RPMI7951 (cell line): ENCODE measurements at places on chromosomes 2 and 18. TPM values are rescaled to one million over a fixed set of nuclear protein-coding genes. Genes with fewer than 3 reads are reported as not detected.

SERPINB11 gene
- total RNA-seq = not detected in 2 replicates

KIF5C gene
- 0.12 and 0.29 TPM in 2 replicates for total RNA-seq

CCT4 gene
- total RNA-seq = 301 and 306 TPM in 2 replicates

ANKRD29 gene
- total RNA-seq = 1.6 and 1.8 TPM in 2 replicates

CCDC150 gene
- total RNA-seq = 11.7 and 13.6 TPM in 2 replicates

CPO gene
- not detected in 2 replicates for total RNA-seq

PLB1 gene
- 0.12 and 1.6 TPM in 2 replicates for total RNA-seq

CD8A gene
- total RNA-seq = not detected in 2 replicates

INHBB gene
- 0.24 TPM in 1 of 2 replicates, not detected in the other for total RNA-seq

GATA6 gene
- total RNA-seq = 2.9 and 3.3 TPM in 2 replicates

TEX51 gene
- not detected in 2 replicates for total RNA-seq

SLC38A11 gene
- not detected in 2 replicates for total RNA-seq

DNA sequence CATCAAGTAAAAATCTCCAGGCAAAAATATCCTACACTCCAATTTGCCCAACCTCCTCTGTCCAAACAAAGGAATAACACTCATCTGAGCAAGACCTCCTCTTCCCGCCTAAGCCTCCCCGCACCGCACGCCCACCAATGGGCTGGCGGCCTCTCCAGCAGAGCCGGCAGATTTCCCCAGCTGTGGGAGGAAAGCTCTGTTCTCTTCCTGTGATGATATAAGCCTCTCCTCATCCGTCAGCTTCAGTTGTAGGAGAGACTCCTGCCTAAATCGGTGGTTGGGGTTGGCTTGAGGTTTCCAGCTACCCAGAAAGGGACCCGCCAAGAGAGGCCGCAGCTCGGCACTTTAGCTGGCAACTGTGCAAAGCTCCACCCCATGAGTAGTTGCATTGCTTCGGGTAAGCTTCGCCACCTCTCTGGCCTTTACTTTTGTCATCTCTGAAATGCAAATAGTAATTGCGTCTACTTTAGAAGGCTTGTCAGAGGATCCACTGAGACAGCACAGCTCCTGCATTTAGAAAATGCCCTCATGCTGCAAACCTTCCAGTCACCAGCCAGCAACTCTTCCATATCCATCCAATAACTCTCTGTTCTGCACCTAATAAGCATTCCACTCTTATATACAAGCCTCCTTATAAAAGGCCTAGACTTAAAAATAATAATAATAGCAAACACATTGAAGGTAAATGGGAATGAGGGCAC, 146.4 kb downstream of the MYT1L start:
- no peak for DNase-seq

- no peak for DNase-seq
Observed at GRCh38 chr2:145374165-145374564, 854.2 kb upstream of the ZEB2 start.

DNA sequence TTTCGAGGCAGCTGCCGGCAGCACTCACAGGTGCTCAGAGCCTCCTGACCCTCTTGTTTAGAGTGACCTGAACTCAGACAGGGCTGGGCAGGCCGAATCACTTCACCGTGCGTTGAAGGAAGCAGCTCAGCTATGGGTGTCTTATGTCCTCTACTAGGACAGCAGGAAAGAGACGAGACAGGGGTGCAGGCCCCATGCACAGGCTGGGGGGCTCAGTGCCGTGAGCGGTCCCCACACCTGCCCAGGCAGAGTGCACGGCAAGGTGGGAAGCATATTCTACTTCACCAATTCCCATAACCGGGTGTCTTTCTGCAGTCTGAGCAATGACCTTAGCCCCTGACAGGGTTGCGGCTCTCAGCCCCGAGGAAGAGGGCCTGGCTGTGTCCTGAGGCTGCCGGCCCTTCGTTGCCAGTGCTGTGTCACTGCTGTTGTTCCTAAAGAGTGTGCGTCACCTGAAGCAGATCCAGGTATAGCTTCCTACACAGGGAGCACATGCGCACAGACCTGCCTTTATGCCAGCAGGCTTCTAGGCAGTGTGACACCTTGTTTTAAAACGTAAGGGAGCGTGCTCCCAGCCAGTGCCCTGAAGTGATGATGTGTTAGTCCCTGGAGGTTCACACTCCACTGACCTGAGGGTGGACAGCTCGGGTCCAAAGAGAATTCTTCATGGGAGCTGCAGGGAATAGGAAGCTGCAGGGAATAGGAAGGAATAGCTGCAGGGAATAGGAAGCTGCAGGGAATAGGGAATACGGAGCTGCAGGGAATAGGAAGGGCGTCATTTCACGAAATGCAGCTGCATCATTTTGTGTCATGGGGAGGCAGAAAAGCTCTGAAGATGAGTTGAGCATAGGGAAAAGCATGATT, 207.9 kb upstream of the SALL3 start:
- DNase-seq = no peak

DNA sequence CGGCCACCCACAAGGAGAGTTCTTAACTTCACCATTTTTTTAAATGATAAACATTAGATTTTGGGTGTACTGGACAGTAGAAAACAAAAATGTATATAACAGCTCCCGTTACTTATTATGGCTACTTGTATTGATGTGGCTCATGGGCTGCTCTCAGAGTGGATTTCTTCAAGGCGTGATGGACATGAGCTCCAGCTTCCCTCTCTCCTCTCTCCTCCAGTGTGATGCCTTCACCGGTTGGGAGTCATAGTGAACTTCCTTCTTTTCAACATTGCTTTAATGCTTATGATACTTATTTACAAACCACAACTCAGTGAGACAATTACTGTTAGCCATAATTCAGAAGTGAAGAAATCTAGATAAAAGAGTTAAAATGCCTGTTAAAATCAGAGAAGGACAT, 515.2 kb downstream of the RNF144A start:
- no peak for DNase-seq

DNA sequence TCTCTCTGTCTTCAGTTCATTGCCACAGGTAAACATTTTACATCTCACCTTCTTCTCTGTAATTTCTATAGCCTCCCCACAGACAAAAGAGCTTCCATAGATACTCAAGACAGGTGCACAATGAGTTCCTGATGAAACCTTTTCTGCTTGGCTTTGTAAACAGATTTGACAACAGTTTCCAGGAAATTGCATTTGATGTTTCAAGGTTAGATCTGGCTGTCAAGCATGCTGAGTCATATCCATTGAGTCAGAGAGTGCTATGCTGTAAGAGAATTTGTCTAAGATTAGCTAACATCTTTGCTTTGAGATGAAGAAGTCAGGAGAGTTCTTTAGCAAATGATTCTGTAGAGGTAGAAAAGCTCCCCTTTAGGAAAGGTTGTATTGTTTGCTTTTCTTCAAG, 40.6 kb upstream of the MAP2 start:
- DNase-seq = peak; percentile 75

DNA sequence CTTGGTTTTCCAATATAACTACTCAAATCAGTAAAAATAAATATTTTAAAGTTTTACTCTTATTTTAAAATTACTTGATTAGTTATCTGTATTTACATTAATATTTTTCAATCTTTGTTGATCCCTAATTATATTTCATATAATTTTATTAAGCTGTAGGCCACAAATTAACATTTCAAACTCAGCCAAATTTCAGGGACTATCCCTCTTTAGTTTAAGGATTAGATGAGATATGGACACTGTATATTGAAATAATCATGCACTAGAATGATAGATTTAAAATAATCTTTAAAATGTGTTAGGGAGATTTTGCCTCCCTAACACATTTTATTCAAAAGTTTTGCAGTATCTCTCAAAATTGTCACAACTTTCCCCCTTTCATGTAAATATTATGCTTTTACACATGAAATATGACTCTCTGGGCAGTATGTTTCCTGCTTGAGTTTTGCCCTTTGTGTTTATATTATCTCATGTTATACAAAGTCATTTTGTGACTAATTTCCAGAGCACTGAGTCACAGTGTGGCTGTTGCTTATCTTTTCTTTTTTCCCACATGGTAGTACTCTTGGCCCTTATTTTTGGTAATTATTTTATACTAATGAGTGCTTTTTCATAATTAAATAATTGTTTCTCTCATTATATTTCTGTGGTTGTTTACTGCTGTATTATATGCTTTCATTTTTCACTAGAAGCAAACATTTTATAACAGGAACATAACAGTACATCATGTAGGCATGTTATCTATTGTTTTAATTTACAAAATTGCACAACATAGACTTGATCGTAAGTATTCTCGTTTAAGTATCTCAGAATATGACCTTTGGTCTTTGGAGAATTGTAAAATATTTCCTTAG, 1.2 kb downstream of the TFPI start:
- peak; percentile 70 for DNase-seq

DNA sequence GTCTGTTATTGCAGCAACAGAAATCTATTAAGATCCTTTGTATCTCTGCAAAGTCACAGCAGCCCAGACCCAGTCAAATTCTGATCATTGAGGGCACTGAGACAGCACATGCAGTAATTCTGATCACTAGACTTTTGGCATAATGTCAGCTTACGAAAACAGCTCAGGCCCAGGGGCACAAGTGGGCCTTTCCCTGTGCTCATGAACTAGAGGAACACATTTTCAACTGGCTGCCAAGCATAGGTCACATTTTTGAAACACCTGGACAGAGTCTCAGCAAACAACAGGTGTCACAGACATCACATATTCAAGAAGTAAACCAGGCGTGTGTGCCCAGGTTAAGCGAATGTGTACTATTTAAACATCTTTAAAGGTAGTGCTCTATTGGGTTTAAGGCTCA, 13.7 kb downstream of the DOCK10 start:
- no peak for DNase-seq

- DNase-seq = no peak
Observed at GRCh38 chr2:15777795-15778371, 162.5 kb upstream of the MYCN start.

DNA sequence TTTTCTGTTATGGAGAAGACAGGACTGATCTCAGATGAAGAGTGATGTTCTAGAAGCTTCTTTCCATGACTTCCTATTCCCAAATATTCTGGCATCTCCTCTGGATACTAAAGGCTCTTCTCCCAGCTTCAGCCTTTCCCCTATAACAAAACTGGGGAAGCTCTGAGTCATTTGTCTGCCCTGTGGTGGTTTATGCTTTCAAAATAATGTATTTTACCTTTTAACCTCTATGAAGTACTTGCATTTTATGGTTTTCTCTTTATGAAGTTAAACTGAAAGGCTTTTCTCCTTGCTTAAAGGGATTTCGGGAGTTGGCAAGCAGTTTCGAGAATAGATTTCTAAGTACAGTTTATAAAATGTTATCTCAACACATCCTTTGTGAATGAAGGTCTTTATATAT, 104.4 kb downstream of the TANC1 start:
- DNase-seq = peak; percentile 74

DNA sequence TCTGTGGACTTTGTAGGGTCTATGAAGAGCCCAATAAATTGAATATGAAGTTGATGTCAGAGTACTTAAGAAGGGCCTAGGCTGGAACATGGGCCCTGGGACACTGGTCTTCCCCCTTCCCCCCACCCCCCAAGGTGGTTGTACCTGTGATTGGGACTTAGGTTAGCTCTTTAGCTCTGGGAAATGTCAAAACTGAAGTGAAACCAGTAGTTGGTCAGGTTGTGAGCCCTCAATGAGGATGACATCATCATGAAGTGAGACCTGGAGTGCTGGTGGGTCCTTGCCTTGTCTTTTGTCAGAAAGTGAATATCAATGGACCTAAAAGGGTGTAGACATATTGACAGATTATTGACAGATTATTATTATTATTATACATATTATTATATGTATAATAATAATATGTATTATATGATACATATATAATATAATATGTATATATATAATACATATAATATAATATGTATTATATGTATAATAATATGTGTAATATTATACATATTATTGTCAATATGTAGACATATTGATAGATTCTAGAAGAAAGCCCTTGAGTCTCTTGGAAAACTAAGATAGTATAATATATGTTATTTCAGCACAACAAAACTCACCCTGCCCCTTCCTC, 5.4 kb downstream of the MARS2 start:
- no peak for DNase-seq

GRCh38 chr18:67508146-67508545, 8.4 kb downstream of the DSEL start:
- no peak for DNase-seq

DNA sequence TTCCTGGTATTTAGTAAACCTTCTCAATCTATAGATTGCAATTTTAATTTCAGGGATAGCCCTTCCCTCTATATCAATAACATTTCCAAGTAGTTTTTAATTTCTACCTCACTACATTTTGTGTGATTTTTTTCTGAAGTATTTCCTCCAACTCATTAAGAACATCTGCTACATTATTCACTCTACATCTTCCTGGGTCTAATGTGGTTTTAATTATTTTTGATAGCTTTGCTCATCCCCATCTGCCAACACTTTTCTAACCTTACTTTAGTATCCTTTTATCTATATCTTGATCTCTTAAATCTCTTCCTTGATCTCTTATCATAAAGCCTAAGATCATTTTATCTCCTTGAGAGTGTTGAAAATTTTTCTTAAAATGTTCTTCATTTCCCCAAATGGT, 278.3 kb upstream of the CYP26B1 start:
- no peak for DNase-seq

DNA sequence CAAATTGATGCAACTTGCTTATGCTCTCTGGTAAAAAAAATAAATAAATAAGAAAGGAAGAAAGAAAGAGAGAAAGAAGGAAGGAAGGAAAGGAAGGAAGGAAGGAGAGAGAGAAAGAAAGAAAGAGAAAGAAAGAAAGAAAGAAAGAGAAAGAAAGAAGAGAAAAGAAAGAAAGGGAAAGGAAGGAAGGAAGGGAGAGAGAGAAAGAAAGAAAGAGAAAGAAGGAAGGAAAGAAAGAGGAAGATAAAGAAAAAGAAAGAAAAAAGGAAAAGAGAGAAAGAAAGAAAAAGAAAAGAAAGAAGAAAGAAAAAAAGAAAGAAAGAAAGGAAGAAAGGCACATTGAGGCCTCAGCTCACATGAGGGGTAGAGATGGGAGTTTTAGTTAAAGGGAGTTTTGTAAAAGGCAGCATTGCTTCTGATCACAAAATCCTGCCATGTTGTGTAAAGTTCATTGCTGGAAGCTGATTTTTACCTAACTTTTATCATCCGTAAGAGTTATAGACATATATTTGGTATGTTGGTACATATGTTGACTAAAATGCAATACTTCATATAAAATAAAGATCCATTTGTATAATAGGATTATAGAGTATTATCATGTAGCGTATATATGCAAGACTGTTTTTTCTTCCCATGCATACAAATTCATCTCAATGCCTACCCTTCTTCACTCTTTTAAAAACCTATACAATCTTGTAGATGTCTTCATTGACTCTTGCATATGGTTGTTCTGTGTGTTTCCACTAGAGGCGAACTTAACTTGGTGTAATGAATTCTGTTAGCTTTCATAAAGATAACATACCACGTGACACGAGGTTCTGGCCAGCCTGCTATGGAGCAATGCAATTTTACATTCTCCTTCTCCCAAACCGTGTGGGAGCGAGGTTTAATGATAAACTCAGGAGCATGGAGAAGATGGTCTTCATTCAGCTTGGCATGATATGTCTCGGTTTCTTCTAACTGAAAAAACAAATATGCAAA, 32.8 kb downstream of the MYOM1 start:
- no peak for DNase-seq
